Stimulated activated CD4-positive, alpha-beta T cell treated with anti-CD3 and anti-CD28 coated beads, Interleukin-12 subunit alpha, Interleukin-12 subunit beta, amount 100 ng/mL, for 48 hours (primary cell): ENCODE measurements at places on chromosomes 12 and 14.

- DNase-seq = no peak
Observed at GRCh38 chr14:88364710-88365413, 20.6 kb upstream of the SPATA7 start.

GRCh38 chr14:65241125-65241752 is 138.9 kb upstream of the MAX start:
- no peak for DNase-seq

- DNase-seq = no peak
Observed at GRCh38 chr14:22375321-22375930, 213.6 kb downstream of the DAD1 start.

DNA sequence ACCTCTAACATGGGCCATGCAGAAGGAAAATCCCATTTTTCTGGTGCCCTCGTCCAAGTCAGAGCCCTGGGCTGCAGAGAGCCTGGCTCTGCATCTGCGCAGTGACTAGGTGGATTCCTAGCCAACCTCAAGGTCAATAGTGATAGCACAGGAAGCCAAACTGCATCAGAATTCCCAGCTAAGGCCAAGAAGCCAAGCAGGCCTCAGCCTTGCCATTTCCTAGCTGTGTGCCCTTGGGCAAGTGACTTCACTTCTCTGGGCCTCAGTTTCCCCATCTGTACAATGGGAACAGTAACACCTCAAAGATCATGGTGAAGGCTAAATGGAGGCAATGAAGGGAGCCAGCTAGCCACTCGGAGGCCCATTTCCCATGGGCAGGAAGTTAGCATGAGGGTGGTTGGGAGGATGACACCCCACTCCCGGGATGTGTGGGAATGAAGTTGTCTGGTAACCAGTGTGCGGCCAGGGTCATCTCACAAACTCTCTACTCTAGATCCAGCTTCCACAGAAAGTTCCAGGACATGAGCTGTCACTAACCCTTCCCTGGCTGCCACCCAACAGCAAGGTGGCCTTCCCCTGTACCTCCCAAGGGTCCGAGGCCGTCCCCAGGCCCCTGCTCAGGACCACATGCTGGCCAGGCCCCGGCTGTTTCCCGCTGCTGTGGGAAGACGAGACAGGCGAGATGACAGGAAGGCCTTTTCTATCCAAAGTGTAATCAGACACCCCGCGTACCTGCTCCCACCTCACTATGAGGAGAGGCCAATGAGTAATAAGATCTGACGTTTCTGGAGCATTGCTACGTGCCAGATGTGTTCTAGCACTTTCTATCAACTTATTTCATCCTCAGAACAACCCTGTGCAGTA is 125.7 kb downstream of the SCARB1 start:
- DNase-seq = no peak

DNA sequence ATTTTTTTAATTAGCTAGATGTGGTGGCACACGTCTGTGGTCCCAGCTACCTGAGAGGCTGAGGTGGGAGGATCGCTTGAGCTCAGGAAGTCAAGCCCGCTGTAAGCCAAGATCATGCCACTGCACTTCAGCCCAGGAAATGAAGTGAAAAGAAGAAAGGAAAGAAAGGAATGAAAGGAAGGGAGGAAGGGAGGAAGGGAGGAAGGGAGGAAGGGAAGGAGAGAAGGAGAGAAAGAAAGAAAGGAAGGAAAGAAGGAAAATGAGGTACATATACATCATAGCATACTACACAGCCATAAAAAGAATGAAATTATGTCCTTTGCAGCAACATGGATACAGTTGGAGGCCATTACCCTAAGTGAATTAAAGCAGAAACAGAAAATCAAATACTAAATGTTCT is 12.2 kb downstream of the DNAI7 start:
- no peak for DNase-seq

- no peak for DNase-seq
Observed at GRCh38 chr12:112422531-112422930, 3.8 kb downstream of the PTPN11 start.

DNA sequence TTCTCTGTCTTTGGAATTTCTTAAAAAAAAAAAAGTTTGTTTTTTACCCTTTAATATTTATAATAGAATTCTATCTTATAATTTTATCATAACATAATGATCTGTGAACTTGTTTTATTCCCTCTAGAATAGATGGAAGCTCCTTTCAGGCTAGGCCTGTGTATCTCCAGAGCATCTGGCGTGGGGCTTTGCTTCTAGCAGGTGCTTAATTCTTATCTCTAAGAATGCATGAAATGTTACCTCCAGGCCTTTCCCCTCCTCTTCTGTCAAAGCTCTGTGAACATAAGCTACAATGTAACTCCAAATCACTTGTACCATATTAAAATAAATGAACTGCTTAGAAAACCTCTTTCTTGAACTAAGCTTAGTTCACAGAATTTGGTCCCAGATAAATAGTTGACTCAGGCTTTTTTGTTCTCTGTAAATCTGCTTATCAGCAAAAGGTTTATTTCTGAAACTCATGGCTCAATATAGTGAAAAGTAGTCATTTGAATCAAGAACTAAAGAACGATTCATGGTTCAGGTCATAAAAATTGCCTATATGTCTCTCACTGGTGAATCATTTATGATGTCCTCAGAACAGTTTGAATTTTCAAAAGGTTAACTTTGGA is 407.1 kb downstream of the TRHDE start:
- no peak for DNase-seq

DNA sequence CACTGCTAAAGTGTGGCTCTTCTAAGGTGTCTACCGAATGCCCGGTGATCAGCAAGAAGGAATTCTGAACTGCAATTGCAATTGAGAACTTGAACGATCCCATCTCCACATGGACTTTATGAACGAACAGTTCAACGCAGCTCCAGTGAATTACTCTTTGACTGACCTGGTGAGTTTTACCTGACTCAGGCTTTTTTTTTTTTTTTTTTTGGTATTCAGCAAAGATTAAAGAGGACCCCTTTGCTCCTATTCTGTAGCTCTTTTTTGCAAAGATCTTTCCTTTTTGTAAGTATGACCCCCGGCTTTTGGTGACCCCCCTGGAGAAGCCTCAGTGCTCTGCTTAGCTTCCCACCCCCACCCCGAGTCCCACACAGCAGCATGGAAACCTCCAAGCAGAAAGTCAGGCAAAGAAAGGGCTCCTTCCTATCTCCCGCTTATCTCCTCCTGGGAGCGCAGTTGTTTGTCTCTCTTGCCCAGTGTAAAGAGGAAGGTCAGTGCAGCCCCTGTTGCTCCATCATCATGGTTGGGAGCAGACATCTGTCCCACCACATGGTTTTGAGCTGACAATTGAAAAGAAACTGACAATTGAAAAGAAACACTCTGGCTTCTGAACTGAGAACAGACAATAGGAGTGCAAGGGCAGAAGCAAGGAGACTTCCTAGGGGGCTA is 72.1 kb upstream of the DIO3 start:
- DNase-seq = no peak

- DNase-seq = no peak
Observed at GRCh38 chr12:90074086-90074485, 365.4 kb upstream of the ATP2B1 start.
